RPMI7951 (cell line): ENCODE measurements at places on chromosomes 4 and X.

- peak; percentile 92 for DNase-seq
Observed at GRCh38 chr4:152304220-152304619, 231.7 kb downstream of the FBXW7 start.

GRCh38 chr4:180641495-180641894, 1601.7 kb upstream of the TENM3 start:
- DNase-seq, result no peak

DNA sequence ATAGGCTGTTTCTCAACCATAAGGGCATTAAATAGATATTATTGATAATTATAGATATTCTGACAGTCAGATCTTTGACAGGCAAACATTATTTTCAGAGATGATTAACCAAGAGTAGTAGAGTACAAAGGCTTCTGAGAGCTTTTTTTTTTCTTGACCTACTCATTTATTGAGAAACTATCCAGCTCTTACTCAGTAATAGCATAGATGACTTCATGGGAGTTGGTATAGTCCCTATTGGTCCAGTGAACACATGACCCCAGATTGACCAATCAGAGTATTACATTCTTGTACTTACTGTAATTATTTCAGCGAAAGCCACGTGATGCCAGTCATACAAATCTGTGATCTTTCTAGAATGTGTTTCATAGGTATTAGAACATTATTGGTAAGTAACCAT, 508.7 kb downstream of the FSTL5 start:
- no peak for DNase-seq

DNA sequence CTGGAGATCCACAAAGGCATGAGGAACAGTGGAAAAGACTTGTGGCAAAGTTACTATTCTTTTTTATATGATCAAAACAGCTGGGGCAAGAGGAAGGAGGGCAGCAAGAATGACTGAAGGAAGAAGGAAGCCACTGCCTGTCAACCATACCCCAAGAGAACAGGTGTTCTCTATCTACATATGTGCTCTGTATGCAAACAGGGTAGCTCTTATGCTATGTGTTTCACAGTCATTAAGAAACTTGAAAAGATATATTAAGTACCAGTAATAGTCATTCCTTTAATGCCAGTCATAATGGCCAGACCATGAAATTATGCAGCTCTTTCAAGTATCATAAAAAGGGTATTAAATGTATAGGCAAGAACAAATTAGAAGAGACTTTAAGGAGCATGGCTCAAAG, 363.9 kb downstream of the KLHL13 start:
- DNase-seq, result no peak

DNA sequence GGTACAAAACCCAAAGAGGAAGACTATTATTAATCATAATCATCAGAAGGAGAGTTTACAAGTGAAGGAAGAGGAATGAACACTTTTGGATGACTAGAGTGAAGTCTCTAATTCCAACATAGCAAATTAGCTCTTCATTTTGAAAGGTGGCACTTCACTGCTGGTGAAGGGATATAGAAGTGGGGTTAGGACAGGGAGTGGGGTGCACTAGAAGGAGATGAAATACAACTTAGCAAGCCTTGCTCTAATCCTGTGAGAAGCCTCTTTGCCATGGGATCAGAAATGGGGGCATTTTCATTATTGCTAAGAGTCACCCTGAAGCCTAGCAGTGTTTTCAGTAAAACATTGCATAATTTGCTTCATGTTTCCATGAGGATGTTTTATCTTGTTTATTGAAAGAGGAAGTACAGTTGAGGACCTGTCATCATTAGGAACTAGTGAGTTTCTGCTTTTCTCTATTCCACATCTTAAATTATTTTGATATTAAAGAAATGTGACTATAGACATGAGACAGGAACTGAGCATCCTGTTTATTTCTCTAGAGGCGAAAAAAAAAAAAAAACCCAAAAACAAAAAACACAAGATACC, 9.3 kb upstream of the GRPR start:
- DNase-seq, result no peak

DNA sequence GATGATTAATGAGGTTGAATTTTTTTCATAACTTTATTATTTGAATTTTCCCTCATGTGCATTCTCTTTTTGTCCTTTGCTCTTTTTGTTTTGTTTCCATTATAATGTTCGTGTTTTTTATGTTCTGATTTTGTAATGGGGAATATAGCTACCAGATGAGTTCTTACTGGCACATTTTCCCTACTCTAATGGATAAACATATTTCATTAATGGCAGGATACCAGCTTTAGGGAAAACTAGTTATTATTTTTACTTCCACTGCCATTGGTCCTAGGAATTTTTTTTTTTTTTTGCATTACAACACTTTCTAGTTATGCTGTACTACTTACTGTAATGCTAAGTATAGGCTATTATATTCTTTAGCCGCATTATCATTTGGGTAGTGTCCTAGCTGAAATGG, 286.3 kb downstream of the SPRY1 start:
- DNase-seq, result no peak

- no peak for DNase-seq
Observed at GRCh38 chrX:133444952-133445831, 29.9 kb upstream of the GPC4 start.

DNA sequence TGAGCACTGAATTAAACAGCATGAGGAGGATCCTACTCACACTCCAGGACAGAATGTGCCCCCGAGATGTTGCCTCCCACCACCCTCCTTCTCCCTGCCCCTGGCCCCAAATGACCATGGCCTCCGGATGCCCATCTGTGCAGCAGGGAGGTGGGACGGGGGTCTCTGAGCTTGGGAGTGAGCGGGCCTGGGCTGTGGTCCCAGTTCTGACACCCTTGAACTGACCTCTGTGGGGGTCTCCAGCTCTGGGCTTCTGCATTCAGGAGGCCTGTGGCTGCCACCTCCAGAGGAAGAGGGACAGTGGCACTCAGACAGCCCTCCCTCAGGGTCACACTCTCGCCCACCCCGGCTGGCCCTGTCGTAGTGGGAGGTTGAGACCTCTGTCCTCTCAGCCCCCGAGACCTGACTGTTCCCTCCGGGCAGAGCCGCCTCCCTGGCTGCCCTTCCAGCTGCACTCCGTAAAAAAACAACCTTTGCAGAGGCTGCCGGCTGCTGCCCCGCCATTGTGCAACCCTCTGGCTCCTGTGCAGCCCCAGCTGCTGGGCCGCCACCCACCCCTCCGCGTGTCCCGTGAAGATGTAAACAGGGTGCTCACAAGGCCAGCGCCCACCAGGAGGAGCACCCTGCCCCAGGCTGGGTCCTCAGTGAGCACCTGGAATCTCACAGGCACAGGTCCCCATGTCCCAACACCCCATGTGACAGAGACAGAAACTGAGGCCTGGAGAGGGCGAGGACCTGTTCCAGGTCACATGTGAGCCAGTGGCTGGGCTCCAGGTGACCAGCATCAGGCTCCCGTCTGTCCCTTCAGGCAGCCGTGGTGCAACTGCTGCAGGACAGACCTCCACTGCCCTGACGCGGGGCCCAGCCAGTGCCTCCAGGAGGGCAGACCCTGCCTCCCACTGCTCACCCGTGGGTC, 39.6 kb downstream of the HTRA3 start:
- DNase-seq, result no peak

DNA sequence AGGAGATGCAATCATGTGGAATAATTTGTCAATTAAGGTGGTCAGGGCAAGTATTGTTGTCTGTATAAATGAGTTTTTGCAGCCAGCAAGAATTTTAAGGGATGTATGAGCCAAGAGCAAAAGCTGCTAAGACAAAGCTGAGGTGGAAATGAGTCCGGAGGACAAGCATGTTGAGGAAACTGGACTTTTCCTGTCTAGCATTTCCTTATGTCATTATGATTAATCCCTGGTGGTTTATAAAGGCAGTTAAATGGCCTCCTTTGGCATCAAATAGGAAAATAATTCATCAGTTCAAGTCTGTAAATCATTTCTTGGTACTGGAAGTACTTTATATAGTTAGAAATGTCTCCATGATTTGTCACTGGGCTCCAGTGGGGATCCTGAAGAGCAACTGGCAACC, 61.6 kb upstream of the TEX13A start:
- DNase-seq, result no peak
